ENCODE measurements at places on chromosomes 3 and 15.
A peak's percentile ranks its signal among the peaks of the same experiment; 100 is the strongest.

DNA sequence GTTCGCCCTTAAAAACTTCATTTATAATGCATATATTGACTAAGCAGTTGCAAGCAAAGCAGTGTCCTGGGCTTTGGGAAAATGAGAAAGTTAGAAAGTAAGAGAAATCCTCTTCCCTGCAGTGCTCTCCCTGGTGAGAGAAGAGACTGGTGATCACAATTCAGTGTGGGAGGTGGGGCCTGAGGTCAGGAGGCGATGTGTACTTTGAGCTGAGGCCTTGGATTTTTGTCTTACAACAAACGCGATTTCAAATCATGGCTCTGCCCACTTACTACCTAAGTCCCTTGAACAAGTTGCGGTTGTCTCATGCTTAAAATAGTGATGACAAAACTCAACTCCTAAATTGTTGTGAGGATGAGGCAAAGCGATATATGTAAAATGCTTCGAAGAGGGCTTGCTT is 316.3 kb upstream of the NECTIN3 start:
- no peak for DNase-seq

DNA sequence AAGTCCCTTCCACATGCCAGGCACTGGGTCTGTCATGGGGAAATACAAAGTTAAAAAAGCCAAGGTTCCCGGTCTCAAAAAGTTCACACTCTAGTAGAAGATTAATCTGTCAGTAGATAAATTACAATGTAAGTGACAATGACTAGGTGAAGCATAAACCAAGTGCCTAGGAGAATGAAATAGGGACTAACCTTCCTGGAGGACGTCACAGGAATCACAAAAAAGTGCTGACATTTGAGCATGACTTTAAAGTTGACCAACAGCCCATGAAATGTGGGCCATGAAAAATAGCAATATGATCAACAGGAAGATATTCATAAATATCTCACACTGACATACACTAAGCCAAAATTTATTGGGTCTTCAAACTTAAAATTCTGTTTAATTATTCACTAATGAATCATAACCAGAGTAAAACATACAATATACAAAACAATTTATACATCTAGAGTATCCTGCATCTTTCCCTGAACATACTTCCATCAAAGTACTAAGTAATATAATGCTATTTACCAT is 20.0 kb downstream of the COPS2 start:
- no peak for DNase-seq

- DNase-seq = no peak
These were observed 549.5 kb downstream of the NTRK3 start for GRCh38 chr15:87707071-87707470.

DNA sequence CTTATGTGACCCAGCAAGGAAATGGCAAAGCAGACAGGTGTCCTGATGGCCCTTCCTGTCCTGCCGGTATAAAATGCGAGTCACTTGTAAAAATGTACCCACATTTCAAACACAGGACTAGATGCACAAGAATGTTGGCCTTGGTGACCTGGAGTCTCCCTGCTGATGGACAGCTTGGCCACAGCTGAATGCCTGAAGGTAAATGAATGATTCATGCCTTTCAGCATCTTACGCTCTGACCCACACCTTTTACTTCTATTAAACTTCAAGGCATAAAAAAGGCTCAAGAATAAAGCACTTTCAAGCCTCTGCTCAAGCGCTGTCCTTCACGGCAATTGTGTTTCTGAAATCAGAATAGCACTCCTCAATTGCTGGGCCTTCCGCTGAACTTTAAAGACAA is 228.0 kb upstream of the SLCO3A1 start:
- DNase-seq = no peak

DNA sequence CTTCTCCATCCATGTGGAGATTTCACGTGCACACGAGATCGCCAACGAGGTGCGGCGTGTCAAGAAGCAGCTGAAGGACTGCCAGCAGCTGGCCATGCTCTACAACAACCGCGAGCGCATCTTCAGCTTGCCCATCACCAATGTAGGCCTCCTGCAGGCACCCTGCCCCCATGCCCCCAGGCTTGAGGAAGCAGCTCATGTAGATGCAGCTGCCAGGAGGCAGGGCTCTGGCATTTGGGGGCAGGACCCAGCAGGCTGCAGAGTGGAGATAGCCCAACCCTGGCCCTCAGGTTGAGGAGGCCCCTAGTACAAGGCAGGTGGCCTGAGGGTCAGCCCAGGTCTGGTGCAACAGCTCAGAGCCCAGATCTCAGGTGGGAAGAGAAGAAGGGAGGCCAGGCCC is 36.4 kb downstream of the DNAH1 start:
- DNase-seq = no peak

DNA sequence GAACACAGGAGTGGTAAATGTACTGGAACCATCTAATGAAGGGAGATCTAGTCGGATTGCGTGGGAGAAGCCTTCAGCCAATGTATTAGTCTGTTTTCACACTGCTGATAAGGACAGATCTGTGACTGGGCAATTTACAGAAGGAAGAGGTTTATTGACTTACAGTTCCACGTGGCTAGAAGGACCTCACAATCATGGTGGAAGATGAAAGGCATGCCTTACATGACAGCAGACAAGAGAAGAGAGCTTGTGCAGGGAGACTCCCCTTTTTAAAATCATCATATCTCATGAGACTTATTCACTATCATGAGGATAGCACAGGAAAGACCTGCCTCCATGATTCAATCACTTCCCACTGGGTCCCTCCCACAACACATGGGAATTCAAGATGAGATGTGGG is 17.0 kb downstream of the HRG start:
- no peak for DNase-seq

- no peak for DNase-seq
These were observed 3.2 kb downstream of the CTDSPL start for GRCh38 chr3:37864904-37865303.

DNA sequence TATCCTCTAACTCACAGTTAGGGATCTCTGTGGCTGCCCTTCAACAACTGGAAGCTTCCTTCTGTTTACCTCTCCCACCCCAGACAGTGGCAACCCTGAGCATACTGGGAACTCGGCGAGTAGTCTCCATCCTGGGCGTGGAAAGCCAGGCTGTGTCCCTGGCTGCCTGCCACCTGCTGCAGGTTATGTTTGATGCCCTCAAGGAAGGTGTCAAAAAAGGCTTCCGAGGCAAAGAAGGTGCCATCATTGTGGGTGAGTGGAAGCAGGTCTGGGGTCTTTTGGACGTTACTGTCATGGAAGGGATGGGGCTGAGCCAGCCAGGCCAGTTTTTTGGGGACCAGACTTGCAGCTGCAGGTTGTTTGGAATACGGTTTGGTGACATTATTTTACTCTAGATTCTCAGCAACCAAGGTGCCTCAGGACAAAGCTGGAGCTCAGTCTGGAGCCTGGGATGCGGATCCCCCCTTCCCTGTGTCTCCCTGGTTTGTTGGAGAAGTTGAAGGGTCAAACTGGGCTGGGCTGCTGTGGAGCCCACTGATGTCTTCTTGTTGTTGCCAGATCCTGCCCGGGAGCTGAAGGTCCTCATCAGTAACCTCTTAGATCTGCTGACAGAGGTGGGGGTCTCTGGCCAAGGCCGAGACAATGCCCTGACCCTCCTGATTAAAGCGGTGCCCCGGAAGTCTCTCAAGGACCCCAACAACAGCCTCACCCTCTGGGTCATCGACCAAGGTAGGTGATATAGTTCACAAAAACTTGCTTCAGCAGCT is 7.5 kb downstream of the UNC45A start:
- DNase-seq = no peak

DNA sequence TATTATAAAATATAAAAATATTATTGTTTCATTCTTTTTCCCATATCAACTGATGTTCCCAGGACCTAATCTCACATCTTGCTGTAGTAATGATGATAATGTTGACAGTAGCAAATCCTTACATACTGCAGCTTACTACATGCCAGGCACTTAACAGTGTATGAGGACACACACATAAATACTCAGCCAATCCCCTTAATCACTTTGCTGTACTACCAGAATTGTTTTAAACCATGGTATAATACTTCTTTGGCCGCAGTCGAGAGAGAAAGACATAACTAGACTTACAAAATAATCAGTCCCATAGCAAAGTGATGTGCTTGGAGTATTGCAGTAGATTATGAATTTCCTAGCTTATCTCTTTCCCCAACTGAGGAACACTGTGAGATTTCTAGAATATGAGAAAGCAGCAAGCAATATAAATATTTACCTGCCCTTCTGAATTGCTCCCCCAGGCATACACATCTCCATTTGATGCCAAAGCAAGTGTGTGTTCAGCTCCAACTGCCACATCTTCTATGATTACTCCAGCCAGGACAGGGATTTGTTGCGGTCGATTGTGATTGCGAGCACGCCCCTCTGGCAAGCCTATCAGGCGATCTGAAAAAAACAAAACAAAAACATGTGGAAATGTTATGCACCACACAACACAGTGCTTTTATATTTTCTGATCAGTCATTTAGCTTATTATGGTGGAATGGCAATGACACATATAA is 33.0 kb downstream of the FBXL22 start:
- DNase-seq = no peak

DNA sequence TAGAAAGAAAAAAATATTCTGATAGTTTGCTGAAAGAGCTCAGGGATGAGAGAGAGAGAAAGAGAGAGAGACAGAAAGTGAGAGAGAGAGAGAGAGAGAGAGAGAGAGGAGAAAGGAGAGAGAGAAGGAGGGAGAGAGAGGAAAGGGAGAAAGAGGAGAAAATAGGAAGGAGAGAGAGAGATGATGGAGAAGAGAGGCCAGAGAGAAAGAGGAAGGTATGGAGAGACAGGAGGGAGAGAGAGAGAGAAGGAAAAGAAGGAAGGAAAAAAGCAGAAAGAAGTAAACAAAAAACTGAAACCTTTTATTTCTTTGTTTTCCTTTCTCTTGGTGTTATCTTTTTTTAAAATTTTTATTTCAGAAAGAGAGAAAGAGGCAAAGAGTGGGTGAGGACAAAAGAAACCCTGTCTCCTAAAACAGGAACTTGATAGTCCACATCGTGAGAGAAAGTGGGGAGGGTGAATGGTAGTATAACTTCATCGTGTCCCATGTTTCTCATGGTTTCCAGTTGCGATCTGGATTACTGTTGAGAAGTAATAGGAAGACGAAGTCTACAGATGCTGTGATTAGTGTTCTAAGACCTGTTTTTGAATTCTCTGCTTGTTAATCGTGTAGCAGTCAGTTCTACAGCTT is 279.7 kb downstream of the LPP start:
- DNase-seq = no peak

DNA sequence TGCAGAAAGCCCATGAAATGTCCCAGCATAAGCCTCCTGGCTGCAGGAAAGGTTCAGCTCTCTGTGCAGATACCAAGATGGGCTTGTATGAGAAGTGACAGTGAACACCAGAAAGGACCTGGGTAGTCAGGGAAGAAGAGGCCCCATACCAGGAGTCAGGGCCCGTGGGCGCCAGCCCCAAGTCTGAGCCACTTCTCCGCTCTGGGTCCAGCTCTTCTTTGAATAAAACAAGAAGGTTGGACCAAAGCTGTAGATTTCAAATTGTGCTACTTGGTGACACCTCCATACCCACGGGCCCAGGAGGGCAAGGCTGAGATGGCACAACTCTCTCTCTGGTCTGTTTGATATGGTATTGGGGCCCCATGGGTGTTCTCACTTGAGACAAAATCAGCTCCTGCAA is 261.5 kb downstream of the UACA start:
- DNase-seq = no peak

- no peak for DNase-seq
These were observed 330.8 kb upstream of the DPH6 start for GRCh38 chr15:35876762-35877161.

- DNase-seq = no peak
These were observed 223.8 kb downstream of the NTRK3 start for GRCh38 chr15:88032787-88033186.

GRCh38 chr3:180932819-180933218 is 20.3 kb downstream of the FXR1 start:
- no peak for DNase-seq

- no peak for DNase-seq
These were observed 41.1 kb upstream of the NDUFB4 start for GRCh38 chr3:120554812-120555606.

DNA sequence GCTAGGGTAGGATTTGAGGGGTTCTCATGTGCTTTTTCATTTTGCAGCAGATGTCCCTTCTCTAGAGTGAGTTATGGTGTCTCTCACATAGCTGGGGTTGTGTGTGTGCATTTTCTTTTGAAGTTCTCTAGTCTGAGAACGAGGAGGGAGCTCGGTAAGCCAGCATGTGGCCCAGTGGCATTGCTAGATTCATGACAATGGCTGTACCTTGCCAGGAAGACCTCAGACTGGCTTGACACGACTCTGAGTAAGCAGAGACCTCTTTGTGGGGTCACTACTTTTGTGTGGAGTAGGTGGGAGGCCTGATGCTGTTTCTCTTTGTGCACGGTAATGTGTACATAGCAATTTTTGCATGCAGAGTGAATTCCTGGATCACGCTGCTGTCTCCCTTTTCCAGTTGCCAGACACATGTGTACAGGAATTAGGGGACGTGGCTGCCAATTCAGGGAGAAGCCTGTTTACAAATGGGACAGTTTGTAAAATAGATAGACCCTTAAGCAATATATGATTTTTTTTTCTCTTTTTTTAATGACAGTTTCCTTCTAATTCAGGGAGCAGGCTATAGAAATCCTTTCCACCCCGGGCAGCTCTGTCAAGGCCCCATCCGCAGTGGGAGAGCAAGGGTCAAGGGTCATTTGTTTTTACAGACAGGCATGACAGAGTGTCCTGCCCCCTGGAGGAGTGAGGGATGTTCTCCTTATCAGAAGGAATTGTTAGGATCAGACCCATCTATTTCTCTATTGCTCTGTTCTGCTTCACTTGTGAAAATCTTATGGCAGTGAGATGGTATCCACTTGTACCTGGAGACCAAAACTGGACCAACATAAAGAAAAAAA is 4.6 kb downstream of the CACNA1D start:
- DNase-seq = no peak

- DNase-seq = no peak
These were observed 290.8 kb downstream of the NLGN1 start for GRCh38 chr3:173688216-173688842.

- DNase-seq = peak; percentile 62
These were observed 31.8 kb upstream of the MYZAP start for GRCh38 chr15:57559875-57560274.

DNA sequence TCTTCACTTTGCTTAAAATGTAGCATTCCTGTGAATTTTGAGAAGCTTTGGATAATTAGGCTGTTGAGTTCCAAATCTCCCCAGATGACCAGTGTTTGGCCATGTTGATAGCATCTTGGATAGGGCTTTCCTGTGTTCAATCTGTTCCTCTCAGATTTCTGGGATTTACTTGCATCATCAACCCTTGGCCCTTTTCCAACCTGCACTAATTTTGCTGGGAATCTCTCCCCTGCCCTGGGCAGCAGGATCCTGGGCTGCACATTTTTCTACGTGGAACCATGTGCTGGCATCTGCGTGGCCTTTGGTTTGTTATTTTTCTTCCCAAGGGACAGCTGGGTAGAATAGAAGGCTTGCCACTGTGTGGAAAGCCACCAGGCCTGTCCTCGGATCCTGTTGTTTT is 75.4 kb upstream of the PLXNA1 start:
- DNase-seq = no peak

GRCh38 chr3:50502584-50503423 is 630 bp downstream of the CACNA2D2 start:
- DNase-seq = no peak

Data from posterior cingulate gyrus (tissue), 11 donors.